ENCODE measurements at places on chromosomes 12 and 14.

GRCh38 chr12:95201056-95201670 lies 16.1 kb downstream of the FGD6 start:
- no peak for DNase-seq

DNA sequence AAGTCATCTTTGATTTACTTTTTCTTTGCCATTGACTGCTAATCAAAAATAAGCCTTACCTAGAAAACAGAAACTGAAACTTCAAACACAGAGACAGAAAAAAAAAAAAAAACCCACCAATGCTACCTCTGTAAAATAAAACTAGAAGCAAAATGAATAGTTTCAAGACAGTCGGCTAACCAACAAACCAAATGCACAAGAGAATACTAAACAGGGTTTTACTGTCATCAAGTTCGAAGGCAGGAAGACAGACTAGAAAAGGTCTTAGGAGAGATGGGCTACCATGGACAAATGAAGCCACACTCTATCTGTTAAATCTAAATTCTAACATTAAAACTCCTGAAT lies 59.5 kb downstream of the SEL1L start:
- DNase-seq, result no peak

- no peak for DNase-seq
These were observed 1.5 kb downstream of the CORO1C start for GRCh38 chr12:108729612-108730364.

GRCh38 chr14:72678356-72678755 lies 215.5 kb downstream of the DPF3 start:
- DNase-seq, result no peak

DNA sequence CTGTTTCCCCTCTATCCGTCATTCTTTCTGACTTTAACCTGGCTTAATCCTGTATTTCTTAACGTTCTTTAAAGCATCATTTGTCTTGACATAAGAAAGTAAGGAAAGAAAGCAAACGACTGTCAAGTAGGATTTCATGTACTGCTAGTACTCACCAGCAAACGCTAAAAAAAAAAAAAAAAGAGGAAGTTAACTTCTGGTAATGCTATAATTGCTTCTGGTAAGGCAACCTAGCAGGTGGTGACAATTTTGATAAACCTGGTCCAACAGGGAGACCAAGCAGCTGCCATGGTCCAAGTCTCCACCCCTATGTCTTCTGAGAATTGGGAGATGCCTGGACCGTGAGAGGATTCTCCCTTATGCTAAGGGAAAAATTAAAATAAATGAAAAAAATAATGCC lies 306.6 kb downstream of the DAD1 start:
- no peak for DNase-seq

DNA sequence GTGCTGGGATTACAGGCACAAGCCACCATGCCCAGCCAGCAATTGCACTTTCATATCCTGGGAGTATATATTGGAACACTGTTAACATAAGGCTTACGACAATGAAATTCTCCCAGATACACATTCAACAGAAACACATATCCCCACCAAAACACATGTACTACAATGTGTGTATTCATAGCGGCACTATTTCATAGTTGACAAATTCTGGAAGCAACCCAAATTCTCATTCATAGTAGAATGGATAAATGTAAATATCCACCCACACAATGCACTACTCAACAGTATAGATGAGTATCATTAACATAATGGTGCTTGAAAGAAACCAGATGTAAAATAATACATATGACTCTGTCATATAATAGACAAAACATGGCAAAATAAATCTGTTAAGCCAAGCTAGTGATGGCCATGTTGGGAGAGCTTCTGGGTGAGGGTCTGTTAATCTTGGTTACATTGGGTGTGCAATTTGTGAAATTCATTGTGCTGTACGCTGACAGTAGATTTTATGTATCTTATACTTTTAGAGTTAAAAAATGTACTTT lies 2.6 kb upstream of the DNAAF2 start:
- DNase-seq, result no peak

GRCh38 chr12:2353281-2353680 lies 300.5 kb downstream of the CACNA1C start:
- DNase-seq, result no peak

DNA sequence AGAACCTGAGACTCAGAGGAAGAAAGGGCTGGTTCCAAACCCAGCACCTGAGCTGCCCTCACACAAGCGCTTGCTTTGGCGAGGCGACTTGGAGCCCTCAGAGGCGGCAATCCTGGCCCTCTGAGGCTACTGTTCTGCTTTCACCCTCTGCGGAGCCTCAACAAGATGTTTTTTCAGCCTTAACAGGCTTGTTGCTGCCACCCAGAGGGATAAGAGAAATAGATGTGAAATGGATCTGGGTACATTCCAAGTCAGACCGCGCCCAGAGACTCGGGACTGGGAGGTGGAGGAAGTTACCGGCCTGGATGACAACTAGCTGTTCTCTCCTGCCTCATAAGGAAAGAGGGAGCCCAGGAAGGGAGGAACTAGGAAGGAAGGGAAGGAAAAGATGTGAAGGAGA lies 89.6 kb downstream of the TTC7B start:
- no peak for DNase-seq

DNA sequence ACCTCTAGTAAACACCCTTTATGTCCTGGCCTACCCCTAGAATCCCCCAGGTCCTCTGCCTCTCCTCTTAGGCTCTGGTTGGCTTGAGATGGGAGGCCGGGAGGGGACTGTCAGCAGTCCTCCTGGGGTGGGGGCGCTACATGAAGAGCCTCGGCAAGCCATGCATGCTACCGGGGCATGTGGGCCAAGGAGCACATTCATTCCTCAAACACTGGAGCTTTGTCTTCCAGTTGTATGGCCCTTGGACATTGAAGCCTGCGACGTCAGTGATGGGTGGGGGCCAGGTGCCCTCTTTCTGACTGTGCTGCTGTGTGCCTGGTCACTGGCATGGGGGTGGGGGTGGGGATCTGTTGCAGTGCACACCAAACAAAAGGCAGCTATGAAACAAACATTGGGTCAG lies 15.8 kb upstream of the CELA1 start:
- DNase-seq, result no peak

DNA sequence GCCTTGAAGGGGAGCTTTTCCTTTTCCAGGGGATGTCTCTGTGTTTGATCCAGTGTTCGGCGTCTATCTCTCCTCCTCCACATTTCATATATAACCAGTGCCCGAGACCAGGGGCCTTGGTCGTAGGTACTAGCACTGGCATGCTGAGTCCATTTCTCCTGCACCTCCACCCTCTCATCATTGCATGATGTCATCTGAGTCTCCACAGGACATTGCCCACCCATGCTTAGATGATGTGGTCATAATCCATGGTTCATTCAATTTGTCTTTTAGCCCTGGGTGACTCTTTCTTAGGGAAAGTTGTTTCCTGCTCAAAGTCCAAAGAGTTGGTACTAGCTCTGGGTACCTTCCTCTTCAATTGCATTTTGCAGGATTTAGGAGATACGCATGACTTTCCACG lies 328.1 kb downstream of the BCL11B start:
- DNase-seq, result no peak

DNA sequence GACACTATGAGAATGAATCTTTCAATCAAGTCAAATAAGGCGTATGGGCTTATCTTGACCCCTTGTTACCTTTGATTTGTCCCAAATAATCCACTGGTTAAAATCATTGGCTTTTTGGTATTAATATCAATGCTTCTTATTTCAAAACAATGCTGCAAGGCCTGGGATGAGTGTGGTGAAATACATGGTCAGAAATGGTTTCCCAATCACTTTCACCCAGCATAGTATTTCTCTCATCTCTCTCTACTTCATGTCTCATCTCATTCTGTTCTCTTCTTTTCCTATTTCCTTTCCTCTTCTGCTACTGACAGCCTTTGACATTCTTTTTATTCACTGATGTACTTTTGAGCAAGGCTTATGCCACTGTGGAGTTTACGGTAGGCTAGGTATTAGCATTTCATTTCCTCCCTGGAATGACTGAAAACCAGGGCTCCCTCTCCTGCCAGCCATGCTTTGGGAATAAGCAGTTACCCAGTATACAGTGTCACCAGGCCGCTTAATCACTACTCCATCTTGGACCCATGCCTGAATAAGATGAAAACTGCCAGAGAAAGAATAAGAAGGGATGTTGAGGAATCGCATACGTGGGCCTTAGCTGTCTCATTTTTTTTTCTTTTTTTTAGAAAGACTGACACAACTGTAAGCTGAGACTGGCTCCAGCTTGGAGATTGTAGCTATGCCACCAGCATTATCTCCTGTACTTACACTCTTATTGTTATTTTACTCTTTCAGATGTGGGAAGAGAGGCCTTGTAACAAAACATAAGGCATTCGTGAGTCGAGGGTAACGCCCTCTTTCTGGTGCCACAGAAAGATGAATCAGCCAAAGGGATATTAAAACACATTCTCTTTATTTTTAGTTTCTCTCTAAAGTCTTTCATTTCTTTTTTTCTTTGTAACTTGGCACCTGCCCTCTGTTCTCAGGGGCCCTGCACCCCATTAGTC lies 53.5 kb downstream of the IGF1 start:
- DNase-seq, result no peak

DNA sequence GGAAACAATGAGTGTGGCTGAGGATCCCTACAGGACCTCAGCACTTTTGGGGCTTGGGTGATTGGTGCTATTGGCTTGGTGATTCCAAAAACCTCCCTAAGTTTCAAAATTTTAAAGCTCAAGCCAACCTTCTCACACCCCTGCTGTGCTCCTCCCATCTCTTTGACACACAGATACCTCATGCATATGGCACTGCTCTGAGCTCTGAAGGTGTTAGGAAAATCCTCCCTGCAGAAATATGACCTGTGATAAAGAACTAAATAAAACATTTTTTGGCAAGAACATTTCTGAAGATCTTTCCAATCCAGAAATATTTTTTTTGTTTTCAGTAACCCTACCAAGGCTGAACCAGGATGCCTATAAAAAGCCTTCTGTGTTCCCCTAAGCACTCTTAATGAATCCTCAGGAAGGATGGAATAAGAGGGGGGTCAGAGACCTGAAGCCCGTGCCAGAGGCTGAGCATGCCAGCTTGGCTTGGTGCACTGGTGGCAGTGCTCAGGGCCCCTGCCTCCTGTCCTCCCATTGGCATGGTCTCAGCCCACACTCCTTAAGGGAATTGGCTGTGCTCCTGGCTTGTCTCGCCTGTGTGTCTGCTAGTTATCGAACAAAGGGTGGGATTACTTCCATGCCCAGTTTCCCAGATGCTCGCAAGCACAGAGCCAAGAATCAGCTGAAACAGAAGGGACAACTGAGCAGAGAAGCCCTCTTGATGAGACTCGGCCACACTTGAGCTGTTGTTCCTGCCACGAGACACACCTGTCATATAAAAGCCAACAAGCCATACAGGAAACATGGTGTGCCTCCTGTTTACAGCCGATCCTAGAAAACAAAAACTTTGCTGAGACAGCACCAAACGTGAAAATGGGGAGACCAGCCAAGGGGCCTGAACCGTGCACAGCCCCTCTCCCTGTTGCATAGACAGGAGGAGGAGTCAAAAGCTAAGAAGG lies 132.7 kb upstream of the EEA1 start:
- DNase-seq, result no peak

DNA sequence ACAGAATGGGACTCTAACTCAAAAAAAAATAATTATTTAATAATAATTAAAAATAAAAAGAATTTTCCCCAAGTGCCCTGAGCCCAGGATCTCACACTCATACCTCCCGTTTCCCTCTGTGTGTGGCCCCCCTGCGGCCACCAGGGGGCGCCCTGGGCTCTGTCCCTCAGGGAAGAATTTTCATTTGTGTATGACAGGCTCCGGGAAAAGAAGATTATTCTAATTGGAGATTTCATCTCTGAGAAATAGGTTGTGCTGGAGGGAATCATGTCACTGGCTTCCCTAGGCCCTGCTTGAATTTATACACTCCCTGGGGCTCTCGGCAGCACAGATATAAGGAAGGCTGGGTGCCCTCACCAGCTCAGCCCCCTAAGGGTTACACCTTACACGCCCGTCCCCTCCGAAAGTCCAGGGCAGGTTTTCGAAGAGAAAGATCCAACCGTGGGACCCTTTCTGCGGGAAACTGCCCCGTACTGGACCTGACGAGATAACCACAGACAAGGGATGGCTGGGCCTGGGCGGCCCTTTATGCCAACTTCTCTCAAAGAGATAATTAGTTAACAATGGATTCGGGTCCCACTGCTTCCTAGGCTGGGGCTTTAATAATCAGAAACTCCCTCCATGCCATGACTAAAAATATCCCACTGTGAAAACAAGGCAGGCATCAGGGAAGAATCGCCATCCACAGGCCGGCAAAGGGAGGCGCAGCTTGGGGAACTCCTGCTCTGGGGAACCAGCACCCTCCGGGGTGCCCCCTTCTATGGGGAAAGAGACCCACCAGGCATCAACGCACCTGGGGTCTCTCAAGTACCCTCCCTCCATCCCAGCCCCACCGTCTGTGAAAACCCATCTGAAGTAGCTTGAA lies 80.7 kb downstream of the KDM2B start:
- peak; percentile 79 for DNase-seq

GRCh38 chr12:130266751-130267150 lies 70.9 kb upstream of the PIWIL1 start:
- DNase-seq, result no peak

Data from stimulated activated CD4-positive, alpha-beta T cell treated with anti-CD3 and anti-CD28 coated beads, Interleukin-2, amount 100 ng/mL, for 24 hours (primary cell).